ENCODE measurements at places on chromosomes 16 and 17.

DNA sequence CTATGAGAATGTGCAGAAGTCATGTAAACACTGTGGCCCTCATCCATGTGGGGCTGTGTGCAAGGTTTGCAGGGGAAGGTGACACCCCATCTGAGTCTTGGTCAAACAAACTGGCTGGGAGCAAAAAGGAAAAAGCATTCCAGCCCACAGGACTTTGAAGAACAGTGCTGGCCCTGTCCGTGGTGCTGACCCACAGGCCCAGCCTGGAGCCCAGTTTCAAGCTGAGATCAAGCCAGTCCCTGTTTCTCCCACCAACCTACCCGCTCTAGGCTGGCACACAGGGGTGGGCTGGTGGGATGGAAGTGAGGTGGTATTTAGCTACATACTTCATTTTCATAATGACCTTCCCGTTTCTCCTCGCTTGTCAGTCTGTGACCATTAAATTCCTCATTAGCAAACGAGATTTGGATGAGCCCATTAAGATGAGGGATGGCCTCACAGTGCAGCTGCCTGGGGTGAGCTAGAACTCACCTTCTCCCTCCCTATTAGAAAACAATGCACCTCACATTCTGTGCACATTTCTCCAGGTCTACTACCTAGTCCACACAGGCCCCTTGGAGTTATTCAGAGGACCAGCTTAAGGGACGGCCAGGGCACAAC is 12.6 kb upstream of the RPL38 start:
- DNase-seq, result peak; percentile 50

- DNase-seq, result no peak
These were observed 20.3 kb upstream of the CACNG5 start for GRCh38 chr17:66814570-66814969.

DNA sequence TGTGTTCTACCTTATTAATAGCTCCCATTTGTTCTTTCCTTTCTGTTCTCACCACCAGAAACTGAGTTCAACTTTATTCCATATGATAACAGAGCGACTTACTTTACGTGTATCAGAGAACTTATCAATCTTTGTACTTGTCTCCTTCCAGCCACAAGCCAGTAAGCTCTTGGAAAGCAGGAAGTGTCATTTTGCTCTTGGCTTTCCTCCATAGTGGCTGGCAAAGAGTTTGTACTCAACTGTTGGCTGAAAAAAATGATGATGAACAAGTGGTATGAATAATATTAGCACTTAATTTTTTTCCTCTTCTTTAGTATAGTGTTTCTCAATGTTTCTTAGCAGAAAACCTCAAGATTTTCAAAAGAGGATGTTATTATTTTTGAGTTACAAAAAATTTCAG is 182.4 kb upstream of the TOM1L1 start:
- DNase-seq, result no peak

DNA sequence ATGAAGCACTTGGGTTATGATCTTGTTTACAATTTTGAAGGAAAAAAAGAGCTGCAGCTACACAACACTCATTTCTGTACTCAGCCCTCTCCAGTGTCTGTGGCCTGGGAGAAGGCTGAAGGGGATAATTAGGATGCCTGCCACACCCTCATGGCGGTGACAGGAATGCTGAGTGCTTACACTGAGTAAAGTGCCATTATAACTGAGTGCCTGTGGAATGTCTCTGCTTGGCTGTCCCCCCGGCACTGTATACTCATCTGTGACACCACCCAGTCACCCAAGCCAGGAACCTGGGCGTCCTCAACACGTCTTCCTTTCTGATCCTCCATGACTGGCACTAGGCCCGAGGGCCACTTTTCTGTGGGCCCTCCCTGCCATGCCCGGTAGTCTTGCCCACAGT is 3.5 kb upstream of the MRPL38 start:
- DNase-seq, result no peak

- no peak for DNase-seq
These were observed 114.8 kb downstream of the GRIN2A start for GRCh38 chr16:10067406-10067805.

DNA sequence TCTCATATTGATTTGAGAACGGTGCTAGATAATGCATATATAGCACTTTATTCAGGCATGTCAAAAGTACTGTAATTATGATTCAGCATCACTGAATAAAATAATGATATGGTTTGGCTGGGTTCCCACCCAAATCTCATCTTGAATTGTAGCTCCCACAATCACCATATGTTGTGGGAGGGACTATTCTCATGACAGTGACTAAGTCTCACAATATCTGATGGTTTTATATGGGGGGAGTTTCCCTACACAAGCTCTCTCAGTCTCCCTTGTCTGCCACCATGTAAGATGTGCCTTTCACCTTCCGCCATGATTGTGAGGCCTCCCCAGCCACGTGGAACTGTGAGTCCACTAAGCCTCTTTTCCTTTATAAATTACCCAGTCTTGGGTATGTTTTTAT is 25.6 kb upstream of the LONP2 start:
- DNase-seq, result no peak

GRCh38 chr17:27532269-27533263 is 76.3 kb downstream of the KSR1 start:
- DNase-seq, result no peak

DNA sequence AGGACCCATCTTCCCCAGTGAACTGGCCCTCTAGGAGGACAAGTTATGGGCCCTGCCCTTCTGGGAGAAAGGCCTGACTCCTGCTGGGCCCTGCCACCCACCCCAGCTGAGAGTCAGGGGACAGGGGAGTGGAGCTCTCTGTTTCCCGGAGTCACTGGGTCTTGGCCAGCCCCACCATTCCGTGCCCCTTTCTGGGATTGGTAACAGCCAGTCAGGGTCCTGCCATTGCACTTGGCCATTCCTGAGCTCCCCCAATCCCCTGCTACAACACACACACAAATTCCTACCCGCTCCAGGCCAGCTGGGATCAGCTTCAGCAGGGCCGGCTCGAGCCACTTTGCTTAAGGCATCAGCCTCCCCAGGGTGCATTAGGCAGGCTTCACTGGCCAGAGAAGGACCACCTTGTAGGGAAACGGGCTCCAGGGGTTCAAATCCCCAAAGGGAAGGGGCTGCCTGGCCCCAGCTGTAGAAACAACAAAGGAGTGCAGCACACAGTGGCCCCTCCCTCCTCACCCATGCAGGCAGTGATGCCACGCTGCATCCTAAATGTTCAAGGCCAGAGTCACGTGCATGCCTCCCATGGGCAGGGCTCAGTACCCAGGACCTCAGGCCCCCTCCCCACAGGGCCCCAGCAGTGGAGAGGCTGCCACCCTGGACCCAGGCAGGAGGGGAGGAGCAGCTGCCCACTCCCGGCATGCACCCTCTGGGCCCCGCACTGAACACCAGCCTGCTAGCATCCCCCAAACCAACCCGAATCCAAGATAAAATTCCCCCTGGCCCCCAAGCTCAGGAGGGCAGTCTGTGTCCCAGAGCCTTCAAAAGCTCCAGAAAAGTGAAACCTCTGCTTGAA is 37.7 kb downstream of the C16orf78 start:
- DNase-seq, result no peak

DNA sequence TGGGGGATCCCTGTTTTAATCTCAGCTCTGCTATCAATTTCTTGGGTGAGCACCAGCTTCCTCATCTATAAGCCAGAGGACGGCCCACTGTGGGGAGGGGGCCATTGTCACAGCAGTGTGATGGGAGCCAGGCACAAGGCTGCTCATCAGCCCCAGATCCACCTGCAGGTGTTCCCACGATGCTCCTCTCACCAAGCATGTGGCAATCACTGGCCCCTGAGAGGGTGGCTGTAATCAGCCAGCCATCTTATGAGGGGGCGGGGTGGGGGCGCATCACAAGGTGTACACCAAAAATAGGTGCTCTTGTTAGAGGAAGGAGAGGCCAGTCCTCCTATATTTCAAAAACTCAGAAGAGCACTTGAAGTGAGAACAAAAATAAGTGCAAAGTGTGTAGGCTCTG is 31.2 kb downstream of the HNF1B start:
- no peak for DNase-seq

- peak; percentile 50 for DNase-seq
These were observed 190.4 kb downstream of the USP22 start for GRCh38 chr17:20852239-20852989.
